ENCODE measurements at places on chromosomes 6 and 20.

GRCh38 chr6:140321891-140322290, 947.4 kb upstream of the CITED2 start:
- DNase-seq = peak; percentile 53

- no peak for DNase-seq
Observed at GRCh38 chr6:159256128-159256527, 86.9 kb downstream of the FNDC1 start.

DNA sequence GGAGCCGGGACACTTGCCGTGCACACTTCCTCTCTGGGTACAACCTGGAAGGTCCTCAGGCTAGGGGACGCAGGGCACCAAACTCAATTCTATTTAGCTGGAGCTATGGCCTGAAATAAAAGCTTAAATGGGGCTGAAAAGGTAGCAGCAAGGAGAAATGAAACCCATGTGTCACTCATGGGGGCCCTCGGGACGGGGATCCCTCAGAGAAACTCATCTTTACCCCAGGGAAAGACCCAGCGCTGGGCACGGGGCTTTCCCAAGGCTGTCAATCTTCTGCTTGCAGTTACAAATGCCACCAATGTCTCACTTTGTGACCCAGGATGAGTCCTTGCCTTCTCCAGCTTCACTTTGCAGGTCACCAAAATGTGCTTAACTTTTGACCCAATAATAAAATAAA, 16.5 kb downstream of the SNAI1 start:
- DNase-seq = peak; percentile 89

- DNase-seq = no peak
Observed at GRCh38 chr6:156166093-156166492, 611.1 kb upstream of the ARID1B start.
